ENCODE measurements at places on chromosomes 12 and 14.

DNA sequence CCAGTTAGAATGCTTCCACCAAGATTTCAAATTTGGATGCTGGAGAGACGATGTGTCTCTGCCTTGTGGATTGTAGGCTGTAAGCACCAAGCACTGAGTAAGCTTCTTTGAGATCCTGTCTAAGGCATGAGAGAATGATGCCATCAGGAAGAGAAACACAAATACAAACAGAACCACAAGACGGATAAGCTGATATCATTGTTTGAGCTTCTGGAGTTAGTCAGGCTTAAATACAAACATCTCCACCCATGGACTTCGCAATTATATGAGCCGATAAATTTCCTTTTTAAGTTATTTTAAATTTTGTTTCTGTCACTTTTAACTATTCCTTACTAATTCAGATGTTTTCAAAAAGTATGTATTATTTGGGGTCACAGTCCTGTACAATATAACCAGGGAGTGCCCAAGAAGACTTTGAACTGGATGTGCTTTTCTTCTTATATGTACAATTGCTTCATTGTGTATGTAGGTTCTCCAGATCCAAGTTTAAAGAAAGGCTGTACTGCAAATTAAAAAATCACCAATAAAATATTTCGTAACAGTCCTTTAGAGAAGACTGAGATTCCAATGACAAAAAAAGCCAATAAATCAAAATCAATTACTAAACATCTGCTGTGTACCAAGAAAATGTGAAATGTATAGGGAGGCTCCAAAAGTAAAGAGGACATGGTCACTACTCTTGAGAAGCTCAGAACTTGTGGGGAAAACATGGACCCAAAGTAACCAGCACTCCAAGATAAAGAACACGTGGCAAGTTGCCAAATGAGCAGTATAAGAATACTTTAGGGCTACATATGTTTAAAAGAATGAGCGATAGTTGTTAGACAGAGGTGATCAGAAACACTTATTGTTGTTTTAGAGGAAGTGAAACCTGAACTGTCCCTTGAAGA is 274.1 kb downstream of the ADAMTS20 start:
- DNase-seq, result peak; percentile 12

- DNase-seq, result no peak
These were observed 9.3 kb upstream of the DENND5B start for GRCh38 chr12:31600252-31600651.

GRCh38 chr14:90556012-90556477 is 159.2 kb downstream of the CALM1 start:
- no peak for DNase-seq

DNA sequence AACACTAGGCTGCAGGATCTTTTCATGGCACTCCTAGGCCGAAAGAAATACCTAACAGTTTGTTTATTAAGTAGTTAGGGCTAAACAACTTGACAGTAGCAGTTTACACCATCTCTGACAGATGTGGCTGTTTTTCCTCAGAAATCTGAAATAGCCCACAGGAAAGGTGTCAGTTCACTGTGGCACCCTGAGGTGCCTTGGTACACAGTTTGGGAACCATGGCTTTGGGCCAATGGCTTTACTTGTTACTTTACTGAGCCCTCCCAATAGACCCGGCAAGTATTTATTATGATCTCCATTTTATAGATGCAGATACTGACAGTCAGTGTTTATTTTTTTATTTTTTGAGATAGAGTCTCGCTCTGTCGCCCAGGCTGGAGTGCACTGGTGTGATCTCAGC is 69.3 kb downstream of the RBM19 start:
- no peak for DNase-seq

DNA sequence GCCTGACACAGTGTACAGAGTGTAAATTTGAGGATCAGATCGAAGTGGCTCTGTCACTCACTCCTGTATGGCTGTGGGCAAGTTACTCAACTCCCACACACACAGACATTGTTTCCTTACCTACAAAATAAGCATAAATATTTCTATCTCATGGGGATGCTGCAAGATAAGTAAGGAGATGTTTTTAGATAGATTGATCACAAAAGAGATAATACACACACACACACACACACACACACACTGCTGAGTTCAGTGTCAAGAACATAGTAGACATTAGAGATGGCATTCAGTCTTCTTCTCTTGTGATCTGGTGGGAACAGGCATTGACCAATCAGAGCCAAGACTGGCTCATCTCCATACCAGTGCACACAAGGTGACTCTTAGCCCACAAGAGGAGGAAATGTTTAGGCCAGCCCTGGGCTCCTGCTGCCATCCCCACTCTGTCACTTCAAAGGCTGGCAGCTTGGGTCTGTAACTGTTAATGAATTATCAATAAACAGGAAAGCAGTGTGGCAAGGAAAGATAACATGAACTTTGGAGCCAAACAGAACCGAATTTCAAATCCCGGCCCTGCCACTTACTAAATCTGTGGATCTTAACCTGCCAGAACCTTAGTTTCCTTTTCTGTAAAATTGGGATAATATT is 3.4 kb upstream of the RNASE8 start:
- DNase-seq, result no peak

DNA sequence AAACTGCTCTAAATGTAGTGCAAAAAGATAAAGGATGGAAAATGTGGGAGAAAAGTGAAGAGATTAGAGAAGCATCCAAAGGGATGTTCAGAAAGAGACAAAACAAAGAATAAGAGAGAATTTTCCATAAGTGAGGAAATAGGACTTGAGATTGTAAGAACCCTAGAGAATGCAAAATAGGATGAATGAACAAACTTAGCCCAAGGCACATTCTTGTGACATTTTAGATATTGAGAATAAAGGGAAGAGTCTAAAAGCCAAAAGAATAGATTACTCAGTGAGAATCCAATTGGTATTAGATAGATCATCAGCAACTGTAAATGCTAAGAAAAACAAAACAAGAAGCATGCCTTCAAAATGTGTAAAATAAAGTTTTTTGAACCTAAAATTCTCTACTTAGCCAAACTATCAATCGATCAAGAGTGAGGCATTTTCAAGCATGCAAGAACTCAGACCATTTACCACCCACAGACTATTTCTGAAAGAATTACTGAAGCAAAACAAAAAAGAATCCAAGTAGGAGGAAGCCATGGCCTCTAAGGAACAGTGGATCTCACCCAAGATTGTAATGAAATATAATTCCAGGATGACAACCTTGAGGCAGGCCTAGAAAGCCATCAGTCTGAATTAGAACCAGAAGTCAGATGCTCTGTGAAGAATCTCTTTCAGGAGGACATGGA is 33.5 kb downstream of the DYRK2 start:
- DNase-seq, result no peak

DNA sequence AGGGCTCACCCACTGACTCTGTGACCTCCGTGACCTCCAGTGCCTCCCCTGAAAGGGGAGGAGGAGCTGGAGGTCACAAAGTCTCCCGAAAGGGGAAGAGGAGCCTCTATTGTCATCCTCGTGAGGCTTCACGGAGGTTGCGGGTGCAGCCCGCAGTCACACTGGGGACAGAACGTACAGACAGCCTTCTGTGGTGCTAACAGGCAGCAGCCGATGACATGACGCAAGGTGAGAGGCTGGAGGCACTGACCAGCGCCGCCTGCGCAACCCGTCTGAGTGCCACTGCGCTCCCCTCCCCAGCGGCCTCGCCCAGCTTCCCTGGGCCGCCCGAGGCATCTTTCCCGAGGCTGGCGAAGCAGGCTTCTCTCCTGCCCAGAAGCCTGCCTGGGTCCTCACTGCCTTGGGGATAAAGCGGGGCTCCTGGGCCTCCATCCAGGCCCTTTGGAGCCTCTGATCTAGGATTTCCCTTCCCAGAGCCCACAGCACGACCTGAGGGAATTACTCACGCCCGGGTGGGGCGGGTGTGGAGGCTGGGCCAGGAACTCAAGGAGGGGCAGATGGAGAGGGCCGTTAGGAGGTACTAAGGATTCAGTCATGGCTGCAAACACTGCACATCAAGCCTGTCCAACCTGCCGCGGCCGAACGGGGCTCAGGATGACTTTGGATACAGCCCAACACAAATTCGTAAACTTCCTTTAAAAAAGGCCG is 12.3 kb upstream of the LBHD2 start:
- no peak for DNase-seq

DNA sequence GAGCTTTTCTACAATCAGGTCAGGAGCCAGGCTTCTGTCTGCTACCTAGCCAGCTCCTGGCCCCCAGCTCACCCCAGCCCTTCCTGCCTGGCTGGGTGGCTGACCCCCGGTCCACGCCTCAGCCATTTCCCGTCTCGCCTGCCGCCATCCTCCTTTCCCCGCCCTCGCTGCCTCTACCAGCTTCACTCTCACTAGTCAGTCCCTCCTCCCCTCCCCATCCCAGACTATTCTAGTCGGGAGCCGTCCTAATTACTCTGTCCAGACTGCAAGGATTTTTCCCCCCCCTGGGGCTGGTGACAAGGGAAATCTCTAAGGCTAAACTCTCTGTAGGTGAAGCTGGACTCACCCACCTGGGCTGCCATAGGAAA is 825 bp downstream of the DHH start:
- peak; percentile 30 for DNase-seq

- DNase-seq, result peak; percentile 37
These were observed 34.6 kb downstream of the HECTD4 start for GRCh38 chr12:112347581-112347982.

DNA sequence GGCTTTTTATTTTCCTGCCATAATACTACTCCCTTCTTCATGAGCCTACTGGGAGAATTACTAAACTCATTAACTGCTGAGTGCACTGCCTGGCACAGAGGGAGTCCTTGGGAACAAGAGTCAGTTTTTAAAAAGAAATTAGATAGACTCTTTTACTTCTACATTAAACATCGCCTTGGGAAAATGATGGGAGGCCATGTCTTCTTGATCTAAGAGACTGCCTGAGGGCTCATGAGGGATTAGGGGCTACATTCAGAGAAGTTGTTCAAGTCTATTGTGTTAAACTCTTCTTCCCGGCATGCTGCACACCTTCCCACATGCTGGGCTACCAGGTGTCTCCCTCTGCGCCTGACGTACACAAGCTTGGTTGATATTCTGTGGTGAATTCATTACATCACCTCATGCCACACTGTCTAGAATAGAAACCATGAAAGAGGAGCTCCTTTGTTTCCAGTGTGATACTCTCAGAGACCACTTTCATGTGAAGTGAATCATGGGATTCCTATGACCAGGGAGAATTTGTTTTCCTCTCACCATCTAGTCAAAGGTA is 1422.3 kb downstream of the AACS start:
- DNase-seq, result no peak

DNA sequence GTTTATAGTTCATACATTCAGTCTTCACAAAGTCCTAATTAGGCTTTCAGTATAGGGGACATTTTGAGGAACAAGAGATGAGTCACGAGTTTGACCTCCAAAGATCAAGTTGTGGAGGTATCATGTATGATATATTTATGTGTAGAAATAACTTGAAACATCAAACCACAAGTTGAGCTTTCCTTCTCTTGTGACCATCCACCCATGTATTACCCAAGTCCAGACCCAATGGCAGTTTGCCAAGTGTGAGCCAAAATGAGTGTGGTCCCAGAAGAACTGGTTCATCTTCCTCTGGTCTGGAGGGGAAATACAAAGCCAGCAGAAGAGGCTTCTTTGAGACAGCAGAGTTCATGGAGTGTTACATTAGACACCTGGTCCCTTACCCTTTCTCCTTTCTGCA is 104.9 kb downstream of the ATP23 start:
- DNase-seq, result no peak

DNA sequence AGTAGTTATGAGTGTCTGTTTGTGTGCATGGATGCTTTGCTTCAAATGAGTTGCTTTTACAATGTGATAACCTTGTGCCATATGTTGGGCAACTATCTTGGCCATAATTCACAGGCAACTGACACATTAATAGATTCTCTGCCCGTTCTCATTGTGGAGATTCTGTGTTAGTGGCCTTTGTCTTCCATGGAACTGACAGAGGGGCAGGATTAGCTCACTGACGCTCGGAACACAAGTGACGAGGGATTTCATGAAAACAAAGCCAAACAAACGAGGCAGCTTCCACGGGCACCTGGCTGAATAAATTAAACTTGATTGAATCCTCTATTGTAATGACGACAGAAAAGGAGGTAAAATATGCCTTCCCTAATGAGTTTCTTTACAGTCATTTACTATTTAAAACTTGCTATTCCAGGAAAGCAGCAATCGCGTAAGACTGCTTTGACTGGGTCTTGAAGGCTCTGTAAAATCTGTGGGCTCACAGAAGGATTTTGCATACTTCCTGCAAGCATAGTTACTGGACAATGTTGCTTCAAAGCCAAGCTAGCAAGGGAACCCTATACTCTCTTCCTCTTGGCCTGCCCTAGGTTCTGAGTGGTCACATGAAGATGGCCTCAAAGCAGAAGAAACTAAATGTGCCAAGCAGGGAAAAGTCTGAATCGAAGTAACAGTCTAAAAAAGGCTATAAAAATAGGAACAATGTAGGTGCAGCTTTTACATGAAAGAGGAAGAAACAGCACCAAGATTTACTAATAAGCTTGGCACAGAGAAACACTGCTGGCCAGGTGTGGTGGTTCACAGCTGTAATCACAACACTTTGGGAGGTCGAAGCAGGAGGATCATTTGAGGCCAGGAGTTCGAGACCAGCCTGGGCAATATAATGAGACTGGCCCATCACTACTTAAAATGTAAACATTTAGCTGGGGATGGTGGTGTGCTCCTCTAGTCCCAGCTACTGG is 28.1 kb upstream of the SINHCAF start:
- DNase-seq, result no peak

DNA sequence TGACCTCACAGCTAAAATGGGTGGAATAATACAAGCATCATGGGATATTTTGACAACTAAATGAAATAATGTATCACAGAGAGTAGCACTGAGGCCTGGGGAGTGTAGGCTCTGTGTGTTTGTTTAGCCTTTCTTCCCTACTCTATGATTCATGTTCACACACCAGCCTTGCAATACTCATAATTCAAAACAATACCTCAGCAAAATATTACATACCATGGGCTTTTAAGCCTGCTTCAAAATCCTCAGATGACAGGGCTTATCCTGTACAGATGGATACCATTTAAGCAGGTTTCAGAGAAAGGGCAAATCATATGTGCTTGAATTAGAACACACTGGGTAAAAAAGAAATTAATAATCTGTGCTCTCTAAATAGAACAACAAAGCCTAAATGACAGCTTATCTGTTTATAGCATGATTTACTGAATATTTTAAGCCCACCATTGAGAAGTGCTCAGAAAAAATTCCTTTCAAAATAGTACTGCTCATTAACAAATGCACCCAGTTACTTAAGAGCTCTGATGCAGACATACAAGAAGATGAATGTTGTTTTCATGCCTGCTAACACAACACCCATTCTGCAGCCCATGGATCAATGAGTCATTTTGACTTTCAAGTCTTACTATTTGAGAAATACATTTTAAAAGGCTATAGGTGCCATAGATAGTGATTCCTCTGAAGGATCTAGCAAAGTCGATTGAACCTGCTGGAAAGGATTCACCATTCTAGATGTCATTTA is 84.9 kb upstream of the ADAMTS20 start:
- DNase-seq, result no peak

GRCh38 chr12:132156573-132157325 is 12.5 kb downstream of the NOC4L start:
- no peak for DNase-seq

DNA sequence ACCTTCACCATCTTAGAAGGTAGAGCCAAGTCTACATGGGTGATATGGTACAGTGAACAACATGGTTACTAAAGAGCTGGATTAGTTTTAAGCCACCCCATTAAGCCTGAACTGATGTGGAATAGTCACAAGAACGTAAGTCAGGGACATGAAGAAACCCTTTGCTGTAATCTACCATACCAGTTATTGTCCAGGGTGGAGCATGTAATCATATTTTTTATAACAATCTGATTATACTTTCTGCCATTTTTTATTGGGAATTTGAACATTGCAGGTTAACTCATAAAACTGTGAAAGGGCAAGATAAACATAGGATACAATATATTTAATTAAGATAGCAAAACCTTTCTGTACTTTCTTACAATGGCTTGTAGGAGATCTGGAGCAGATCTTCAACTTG is 103.6 kb downstream of the FIGNL2 start:
- no peak for DNase-seq

- DNase-seq, result peak; percentile 38
These were observed 136.3 kb downstream of the AEBP2 start for GRCh38 chr12:19575337-19576243.

Data from AG20443 (cell line).